HFFc6 (cell line): ENCODE measurements at places on chromosomes 2 and 18.

- no peak overlapping the region for H3K27ac ChIP-seq
- H3K36me3 ChIP-seq: peaks cover 30% of the 10 kb centered on the region
- DNase-seq: peak; percentile 68
- peaks cover 4% of the 10 kb centered on the region for H3K27me3 ChIP-seq
Observed at GRCh38 chr2:23606968-23607367, 222.0 kb downstream of the KLHL29 start.

DNA sequence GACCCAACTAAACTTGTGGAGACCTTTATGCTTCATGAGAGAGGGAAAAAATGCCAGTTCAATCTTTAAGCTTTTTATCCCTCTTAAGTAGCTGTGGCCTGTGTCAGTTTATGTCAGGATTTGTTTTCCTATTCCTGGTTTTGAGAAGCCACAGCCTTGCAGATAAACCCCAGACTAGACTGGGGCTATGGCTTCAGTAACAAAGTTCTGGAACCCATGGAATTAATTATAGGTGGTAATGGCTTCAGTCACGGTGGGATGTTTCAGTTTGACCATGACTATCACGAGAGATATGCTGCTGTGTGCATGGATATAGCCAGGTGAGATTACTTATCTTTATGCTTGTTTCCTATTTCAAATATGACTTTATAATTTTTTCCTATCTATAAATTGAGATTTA lies 134.8 kb downstream of the RAPGEF4 start:
- no peak for DNase-seq
- H3K4me3 ChIP-seq: no peak overlapping the region
- H3K27me3 ChIP-seq: no peaks in the 10 kb centered on the region
- H3K4me1 ChIP-seq: peaks cover 8% of the 10 kb centered on the region; the same call in 1 of the 2 replicates

- H3K4me3 ChIP-seq: no peak overlapping the region
- no peaks in the 10 kb centered on the region for H3K36me3 ChIP-seq
- DNase-seq: peak; percentile 60
- H3K4me1 ChIP-seq: peaks cover 37% of the 10 kb centered on the region
- peaks cover 1% of the 10 kb centered on the region for H3K27me3 ChIP-seq
Observed at GRCh38 chr2:55718165-55719008, 24.7 kb upstream of the PNPT1 start.

DNA sequence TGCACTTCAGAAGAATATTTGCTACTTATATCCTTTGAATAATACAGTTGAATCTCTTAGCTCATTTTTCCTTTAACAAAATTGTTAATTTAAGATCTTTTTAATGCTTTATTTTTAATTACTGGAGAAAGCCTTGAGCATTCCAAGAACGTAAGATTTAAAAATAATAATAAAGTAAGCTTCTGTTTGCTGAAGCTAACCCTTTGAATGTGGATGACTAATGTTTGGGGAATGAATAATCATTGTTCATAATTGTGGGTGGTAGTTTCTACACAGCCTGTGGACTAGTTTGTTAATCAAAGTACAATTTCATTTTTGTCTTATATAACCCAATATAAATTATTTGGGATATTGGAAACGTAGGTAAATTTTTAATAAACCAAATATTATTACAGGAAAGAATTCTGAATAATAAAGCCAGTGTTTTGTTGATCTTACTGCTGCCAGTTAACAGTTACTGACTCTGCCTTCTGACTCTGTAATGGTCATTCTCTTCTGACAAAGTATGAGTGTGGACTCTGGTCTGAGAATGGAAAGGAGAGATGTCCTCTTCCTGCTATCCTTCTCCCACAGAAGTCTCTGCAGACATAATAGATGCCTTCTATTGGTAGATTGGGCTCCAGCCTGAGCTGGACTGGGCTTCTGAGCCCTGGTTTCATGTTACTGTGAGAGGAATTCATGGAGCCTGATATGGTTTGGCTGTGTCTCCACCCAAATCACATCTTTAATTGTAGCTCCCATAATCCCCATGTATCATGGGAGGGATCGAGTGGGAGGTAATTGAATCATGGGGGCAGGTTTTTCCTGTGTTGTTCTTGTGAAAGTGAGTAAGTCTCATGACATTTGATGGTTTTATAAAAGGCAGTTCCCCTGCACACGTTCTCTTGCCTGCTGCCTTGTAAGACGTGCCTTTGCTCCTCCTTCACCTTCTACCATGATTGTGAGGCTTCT lies 292.7 kb upstream of the SLC39A10 start:
- peak overlapping the region; percentile 2; the same call in 1 of the 2 replicates for H3K4me3 ChIP-seq
- H3K27me3 ChIP-seq: no peaks in the 10 kb centered on the region
- peaks cover 11% of the 10 kb centered on the region for H3K36me3 ChIP-seq

DNA sequence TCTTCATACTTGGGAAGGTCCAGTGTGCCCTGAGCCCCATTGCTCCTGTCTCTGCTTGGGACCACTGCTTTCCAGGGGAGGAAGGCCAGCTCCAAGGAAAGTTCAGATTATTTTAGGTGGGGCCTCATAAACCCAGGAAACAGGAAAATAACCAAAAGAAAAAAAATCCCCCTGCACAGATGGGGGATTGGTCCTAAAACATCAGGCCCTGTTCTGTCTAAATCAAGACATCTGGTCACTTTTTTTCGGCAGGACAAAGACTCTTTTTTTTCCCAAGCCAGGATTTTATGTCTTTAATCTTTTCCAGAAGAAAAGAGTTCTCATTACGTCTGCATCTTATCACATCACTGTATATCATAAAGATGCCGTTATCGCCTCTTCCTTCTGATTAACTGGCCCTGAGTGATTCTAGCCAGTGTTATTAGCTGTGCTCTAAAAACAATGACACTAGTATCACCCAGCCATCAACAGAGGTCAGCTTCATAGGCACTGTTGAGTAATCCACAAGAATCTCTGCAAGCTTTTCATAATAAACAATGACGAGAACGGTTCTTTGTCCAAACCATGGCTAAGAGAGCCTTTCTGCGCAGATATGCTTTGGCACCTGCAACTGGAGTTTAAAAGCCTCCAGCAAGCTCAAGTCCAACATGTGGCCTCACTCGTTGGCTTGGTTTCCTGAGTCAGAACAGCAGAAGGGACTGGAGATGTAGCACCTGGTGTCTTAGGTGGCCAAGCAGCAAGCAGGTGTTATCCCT lies 138.2 kb downstream of the VAPA start:
- no peaks in the 10 kb centered on the region for H3K36me3 ChIP-seq
- H3K27ac ChIP-seq: peak overlapping the region; percentile 78
- no peaks in the 10 kb centered on the region; the same call in 1 of the 2 replicates for H3K27me3 ChIP-seq

DNA sequence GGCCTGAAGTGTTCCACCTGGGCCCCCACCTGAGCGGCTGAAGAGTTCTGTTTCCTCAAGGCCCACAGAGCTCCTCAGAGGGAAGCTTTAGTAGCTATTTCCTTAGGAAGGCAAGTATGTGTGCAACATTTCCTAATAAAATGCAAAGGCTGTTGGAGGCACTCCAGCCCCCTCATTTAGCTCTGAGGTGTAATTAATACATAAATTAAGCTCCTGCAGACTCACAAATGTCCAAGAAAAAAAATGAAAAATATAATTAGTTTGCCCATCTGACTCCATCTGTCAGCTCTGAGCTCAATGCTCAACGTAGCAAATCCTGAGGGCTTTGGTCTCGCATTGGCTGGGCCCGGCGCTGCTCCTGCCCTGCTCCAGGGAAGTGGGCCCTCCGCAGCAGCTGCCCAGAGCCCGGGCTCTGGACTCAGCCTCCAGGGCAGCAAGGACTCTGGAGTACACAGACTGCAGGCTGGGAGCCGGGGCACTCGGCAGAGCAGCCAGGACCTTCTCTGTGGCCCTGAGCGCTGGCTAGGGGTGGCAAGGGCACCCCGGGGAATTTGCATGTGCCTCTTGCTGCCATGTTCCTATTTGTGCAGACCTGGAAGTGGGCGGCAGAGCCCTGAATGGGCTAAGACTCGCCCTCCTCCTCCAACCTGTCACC lies 23.4 kb upstream of the C1QL2 start:
- H3K4me1 ChIP-seq: peaks cover 22% of the 10 kb centered on the region
- H3K27ac ChIP-seq: no peak overlapping the region
- H3K27me3 ChIP-seq: peaks cover 9% of the 10 kb centered on the region

- DNase-seq: no peak
- peaks cover 12% of the 10 kb centered on the region for H3K27me3 ChIP-seq
- H3K4me1 ChIP-seq: peaks cover 18% of the 10 kb centered on the region
- H3K36me3 ChIP-seq: no peaks in the 10 kb centered on the region
Observed at GRCh38 chr2:230908092-230908594, 16.9 kb downstream of the GPR55 start.

DNA sequence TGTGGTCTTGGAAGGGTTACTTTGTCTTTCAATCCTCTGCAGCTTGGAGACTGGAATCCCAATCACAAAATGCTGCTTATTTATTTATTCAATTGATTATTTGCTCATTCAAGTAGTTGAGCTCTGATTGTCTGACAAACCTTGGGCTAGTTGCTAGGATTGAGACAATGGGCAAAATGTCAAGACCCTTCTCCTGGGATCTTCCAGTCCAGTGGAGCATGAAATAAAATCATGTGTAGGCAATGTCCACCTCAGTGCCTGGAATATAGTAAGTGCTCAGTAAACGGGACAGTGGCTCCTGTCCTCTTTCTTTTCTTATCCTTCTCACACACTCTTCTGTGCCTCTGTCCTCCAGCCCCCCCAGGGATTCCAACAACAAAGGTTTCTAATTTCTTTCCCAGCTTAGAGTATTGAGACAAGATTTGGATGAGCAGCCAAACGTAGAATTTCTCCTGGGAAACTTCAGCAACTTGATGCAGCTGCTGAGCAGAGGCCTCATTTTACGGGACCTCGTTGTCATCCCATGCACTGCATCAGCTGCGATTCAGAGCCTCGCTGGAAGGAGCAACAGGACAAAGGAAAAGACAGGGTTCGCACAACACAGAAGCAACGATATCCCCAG lies 545.0 kb downstream of the SOX11 start:
- DNase-seq: no peak
- H3K4me1 ChIP-seq: no peaks in the 10 kb centered on the region
- no peak overlapping the region for H3K27ac ChIP-seq

DNA sequence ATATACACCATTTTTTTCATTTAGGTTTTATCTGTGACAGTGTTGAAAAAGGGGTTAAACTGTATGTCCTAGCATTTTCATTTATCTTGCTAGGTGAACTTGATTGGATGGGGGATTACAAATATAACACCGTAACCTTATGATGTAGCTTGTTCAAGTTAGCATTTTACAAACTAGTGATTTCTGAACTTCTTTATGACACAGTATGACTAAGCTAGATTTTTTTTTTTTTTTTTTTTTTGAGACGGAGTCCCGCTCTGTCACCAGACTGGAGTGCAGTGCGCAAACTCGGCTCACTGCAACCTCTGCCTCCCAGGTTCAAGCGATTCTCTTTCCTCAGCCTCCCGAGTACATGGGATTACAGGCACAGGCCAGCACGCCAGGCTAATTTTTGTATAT lies 47.1 kb downstream of the KCMF1 start:
- H3K27me3 ChIP-seq: peaks cover 2% of the 10 kb centered on the region; the same call in 1 of the 2 replicates
- peak overlapping the region; percentile 79 for H3K27ac ChIP-seq
- H3K4me1 ChIP-seq: peaks cover 58% of the 10 kb centered on the region
- DNase-seq: no peak

DNA sequence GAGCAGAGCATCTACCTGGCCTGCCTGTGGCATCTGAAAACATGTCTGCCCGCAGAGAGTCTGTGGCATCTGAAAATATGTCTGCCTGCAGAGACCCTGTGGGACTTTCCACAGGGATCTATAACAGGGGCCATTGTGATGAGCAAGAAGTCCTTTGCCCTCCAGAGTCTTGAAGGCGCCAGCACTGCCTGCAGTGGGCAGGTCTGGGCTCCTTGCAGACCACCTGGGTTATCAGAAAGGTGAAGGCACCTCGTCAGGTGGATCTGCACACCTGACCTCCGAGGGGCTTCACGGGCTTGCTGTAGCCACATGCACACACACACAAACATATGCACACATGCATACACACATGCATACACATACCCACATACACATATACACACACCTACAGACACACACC lies 189.5 kb upstream of the HDAC4 start:
- H3K27ac ChIP-seq: no peak overlapping the region
- H3K36me3 ChIP-seq: peaks cover 21% of the 10 kb centered on the region
- DNase-seq: no peak
- peaks cover 6% of the 10 kb centered on the region for H3K27me3 ChIP-seq
- H3K4me1 ChIP-seq: no peaks in the 10 kb centered on the region

DNA sequence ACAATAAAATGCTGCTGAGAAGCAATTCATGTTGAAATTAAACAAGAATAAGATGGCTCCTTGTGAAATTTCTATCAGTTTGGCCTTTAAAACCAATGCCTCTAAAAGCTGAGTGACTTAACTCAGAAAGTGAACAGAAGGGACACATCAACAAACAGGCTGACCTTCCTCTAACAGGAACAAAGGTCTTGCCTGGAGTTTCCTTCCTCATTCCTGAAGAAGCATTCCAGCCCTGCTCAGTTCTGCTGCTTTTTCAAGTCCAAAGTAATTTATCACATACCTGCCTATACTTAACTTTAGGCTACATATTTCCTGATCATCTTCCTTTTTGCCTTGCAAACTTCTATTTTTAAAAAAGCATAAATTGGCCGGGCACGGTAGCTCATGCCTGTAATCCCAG lies 14.1 kb downstream of the PTRHD1 start:
- H3K4me1 ChIP-seq: peaks cover 6% of the 10 kb centered on the region; the same call in 1 of the 2 replicates
- no peak for DNase-seq
- H3K36me3 ChIP-seq: no peaks in the 10 kb centered on the region
- H3K4me3 ChIP-seq: no peak overlapping the region
- H3K27me3 ChIP-seq: peaks cover 1% of the 10 kb centered on the region; the same call in 1 of the 2 replicates

DNA sequence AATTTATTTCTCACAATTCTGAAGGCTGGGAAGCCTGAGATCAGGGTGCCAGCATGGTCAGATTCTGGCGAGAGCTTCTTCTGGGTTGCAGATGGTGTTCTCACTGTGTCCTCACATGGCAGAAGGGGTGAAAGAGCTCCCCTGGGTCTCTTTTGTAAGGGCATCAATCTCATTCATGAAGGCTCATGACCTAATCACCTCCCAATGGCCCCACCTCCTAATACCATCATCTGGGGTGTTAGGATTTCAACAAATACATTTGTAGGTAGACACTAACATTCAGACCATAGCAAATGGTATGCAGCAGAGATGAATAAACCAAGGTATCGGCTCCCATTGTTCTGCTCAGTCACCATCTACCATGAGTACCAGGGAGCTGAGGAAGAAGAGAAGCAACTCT lies 32.7 kb downstream of the YPEL5 start:
- DNase-seq: no peak
- H3K36me3 ChIP-seq: no peaks in the 10 kb centered on the region
- no peak overlapping the region for H3K27ac ChIP-seq
- H3K4me3 ChIP-seq: no peak overlapping the region
- peaks cover 7% of the 10 kb centered on the region; the same call in 1 of the 2 replicates for H3K4me1 ChIP-seq

GRCh38 chr2:144914622-144915318 lies 394.9 kb upstream of the ZEB2 start:
- H3K27me3 ChIP-seq: no peaks in the 10 kb centered on the region
- H3K27ac ChIP-seq: peak overlapping the region; percentile 3; the same call in 1 of the 2 replicates

DNA sequence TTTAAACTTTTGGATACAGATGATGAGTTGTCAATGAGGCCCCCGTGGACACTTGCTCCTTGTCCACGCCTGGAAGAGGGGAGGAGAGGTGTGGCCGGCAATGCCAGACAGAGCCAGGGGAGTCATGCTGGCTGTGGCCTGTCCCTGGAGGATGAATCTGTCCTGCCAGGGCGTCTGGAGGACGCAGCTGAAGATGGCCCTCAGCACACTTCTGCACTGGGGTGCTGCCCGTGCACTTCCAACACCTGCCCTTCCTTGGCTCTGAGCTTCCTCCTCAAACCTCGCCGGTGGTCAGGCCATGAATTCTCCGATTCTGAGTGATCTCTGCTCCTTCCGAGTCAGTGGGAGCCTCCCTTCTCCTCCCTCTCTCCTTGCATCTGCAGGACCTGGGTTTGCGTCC lies 56.4 kb downstream of the KCNF1 start:
- H3K4me1 ChIP-seq: peaks cover 17% of the 10 kb centered on the region
- no peak for DNase-seq
- H3K4me3 ChIP-seq: no peak overlapping the region
- H3K27ac ChIP-seq: no peak overlapping the region
- H3K36me3 ChIP-seq: no peaks in the 10 kb centered on the region

- peaks cover 21% of the 10 kb centered on the region for H3K4me1 ChIP-seq
- no peak overlapping the region for H3K4me3 ChIP-seq
- DNase-seq: peak; percentile 24
- peaks cover 4% of the 10 kb centered on the region for H3K36me3 ChIP-seq
Observed at GRCh38 chr18:10047237-10047636, 133.4 kb downstream of the VAPA start.
